ENCODE measurements at places on chromosomes 5 and 9.

DNA sequence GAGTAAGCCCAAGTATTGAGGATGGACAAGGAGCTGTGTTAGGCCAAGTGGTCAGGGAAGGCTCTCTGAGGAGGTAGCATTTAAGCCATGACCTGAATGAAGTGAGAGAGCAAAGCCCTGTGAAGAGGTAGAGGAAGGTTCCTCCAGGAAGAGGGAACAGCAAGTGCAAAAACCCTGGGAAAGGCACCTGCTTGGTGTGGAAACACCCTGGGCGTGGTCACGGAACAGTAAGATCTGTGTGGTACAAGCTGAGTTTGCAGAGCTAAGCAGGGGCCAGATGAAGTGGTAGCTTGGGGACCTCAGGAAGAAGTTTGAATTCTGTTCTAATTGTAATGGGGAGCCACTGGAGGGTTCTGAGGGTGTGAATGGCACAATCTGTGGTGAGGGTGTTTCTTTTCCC, 310.2 kb downstream of the ARHGAP26 start:
- no peak for DNase-seq

DNA sequence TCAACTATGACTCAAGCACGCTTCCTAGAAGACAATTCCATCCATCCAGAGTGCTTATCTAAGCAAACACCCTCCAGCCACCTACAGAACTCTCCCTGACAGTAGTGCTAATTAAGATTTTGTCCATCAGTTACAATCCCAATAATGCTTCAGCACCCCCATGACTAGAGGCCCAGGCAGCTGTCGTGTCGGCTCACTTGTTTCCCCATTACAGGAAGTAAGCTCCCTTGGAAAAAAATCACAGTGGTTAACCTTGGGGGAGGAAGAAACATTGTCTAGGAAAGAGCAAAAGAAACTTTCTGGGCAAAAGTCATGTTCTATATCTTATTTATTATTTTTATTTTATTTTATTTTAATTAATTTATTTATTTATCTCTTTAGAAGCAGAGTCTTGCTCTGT, 108.8 kb upstream of the LPAR1 start:
- DNase-seq, result no peak

DNA sequence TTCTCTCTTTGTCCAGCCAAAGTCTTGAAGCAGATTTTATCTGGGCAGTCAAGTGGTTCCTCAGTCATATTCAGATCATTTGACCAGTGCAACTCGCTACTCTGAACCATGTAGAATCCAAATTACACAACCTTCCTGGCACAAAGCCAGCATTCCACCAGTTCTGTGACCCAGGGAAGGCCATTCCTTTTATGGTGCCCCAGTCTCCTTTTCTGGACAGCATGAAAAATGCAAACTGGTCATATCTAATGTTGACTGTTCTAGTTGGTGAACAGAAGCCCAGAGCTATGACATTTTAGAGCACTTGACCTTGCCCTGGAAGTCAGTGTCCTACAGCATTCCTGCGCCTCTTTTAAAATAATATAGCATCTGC, 364.6 kb downstream of the BRINP1 start:
- no peak for DNase-seq

DNA sequence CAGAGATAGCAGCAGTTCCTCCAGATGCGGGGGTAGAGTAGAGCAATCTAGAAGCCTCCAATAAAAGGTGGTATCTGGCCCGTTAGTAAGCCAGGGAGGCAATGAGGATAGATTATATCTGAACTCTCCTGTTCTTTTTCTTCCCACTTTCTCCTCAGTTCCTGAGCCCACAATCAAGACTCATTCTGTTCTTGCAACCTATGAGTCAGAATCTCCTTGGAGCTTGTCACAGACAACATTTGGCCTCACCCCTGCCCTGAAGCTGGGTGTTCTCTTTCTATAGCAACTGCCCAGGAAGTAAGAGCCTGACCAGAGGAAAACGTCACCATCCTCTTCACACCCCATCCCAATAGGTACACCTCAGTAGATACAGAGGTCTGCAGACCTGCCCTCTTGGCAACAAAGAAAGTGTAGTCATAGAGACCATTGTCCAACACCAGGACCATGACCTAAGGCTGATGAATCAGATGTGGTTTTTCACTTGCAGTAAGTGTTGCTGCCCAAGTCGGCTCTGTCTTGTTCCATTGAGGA, 76.3 kb upstream of the PCA3 start:
- DNase-seq, result no peak

DNA sequence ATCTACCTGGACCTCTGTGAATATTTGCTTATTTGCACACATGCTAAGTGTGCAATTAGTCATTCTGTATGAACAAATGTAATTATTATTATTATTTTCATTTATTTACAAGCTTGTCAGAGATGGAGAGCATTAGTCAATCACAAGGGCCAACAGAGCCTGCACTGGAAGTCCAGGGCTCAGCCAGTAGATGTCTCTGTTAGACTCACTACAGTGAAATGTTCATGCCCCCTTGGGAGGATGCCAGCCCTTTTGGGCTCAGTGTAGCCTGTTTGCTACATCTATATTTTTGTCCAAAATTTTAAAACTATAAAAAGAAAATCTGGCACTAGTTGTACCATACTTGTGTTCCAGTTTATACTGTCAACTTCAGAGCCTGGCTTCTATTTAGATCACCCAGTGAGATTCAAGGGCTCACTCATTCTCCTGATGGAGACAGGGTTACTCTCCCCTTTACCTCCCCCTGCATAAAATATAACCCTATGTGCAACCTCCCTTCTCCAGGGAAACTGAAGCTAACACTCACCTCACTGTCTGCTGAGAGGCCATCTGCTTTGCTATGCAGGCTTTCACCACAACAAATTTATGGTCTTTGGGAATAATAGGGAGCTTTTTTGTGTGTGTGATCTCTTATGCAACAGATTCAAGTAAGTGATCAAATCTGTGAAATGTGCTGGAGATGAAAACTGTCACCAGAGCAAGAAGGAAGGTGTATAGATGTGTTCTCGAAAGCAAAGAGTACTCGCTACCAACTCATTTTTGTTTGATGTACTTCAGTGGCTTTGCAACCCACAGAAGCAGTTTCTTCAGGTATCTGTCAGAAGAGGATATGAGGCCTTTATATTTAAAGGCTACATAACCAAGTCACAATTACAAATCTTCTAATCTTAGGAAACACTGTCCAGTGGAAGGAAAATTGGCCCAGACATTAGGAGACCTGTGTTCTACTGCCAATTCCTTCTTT, 99.9 kb upstream of the TLE4 start:
- no peak for DNase-seq

DNA sequence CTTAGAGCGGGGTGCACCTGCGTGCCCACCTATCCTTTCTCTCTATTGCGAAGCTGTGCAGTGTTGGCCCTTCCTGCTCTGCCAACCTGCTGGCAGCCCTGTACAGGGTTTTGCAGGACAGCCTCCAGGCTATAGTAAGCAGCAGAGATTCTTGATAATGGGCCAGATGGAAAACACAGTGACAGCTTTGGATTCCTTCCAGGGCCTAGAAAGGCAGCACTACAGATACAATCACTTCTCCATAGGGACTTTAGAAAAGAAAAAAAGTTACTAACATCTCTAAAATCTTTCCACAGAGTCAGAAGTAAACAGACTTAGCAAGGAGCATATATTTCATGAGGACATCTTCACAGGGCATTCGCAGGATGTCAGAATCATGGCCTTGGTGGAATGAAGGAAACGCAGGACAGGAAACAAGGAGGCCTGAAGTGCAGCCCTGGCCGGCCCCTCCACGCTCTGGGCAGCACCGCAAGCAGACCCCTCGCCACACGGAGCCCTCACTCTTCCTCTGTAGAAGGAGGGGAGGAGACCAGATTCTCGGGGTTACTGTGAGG, 172.1 kb upstream of the GAS1 start:
- DNase-seq, result no peak

DNA sequence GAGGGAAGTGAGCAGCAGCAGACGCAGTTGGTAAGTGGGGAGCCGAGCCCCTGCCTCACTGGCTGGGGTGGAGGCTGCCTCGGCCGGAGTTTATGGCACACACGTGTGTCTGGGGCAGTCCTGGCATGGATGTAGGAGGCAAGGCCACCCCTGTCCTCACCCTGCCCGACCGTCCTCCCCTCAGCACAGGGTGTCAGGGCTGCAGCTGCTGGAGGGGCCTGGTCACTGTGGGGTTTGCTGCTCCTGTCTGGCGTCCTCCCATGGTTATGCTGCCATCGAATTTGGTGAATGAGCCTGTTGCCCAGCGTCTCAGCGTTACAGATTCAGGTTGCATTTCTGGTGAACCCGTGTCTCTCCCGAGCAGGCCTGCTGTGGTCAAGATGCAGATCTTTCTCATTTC, 32.4 kb downstream of the CEP72 start:
- DNase-seq, result no peak

GRCh38 chr9:94081435-94081834, 2.8 kb upstream of the PTPDC1 start:
- DNase-seq, result no peak

DNA sequence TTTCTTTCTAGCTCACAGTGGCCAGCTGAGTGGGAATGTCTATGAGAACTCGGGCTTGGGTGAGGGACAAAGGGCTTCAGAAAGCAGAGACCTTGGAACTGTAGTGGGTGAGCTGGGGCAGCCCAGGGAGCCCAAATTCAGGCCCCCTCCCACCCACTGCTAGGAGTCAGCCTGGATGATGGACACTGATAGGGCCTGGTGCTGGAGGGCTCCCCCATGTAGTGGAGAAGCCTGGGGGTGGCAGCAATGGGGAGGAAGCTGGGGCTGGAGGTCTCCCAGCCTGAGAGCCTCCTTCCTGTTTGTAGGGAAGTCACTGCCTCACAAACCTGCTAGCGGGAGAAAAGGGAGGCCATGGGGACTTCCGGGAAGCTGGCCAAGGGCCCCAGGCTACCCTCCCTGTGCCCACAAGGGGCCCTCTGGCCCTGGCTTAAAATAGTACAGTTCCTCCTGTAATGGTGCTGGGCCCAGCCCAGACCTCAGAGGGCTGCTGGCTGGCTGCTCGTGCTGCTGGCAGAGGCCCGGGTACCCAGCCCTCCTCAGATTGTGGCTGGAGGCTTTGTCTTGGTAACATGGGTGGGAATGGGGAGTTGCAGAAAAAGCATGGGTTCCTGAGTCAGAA, 6.3 kb upstream of the NR5A1 start:
- peak; percentile 22 for DNase-seq

DNA sequence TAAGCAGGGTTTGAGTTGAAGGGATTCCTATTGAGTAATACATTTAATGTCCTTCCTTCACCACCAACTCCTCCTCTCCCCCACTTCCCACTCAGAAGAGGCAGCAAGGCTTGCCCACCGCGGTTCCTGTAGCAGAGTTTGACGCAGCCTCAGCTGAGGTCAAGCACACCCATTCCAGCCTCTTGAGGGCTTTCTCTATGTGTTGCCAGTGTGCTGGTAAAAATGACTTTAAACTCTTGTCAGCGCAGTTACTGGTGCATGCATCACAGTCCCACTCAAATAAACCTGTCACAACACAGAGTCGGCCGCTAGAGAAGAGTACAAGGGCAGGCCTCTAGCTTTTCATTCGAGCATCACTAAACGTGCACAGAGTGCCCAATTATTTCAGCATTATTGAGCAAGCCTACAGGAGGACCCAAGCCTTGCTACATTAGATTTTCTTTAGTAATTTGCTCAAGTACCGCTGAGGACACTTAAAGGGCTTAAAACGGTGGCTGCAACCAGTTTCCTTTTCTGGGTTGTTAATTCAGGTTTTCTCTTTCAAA, 79.6 kb downstream of the TLE4 start:
- DNase-seq, result no peak

GRCh38 chr5:176610435-176610773, 448 bp upstream of the GPRIN1 start:
- DNase-seq, result no peak

GRCh38 chr9:134858051-134858841, 22.4 kb upstream of the FCN2 start:
- no peak for DNase-seq

GRCh38 chr9:114207034-114207810, 51.9 kb downstream of the COL27A1 start:
- DNase-seq, result no peak

DNA sequence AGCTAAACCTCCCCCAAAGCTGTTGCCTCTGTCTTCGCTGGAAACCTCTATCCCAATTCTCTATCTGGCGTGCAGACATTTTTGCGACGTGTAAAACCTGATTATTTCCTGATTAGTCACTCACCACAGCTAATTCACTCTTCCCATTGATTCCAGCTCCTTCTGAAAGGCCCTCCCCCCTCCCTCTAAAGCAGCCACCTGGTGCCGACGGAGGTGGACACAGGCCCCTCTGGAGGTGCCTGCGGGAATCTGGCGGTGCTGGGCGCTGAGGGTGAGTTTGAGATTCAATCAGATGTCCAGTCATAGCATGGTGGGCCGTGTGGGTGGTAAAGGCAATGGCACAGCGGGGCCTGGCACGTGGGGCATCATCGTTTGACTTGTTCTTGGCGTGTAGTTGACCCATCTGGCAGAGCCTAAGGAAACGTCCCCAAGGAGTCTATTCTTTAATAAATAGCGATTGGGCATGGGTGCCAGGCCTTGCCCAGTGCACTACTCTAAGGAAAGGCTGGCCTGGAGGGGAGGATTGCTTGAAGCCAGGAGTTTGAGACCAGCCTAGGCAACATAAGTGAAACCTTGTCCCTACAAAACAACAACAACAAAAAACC, 271.1 kb upstream of the MVB12B start:
- no peak for DNase-seq
